ENCODE measurements at places on chromosomes 5 and 9.

GRCh38 chr9:100455470-100455869 lies 17.5 kb upstream of the TMEFF1 start:
- no peak for DNase-seq

- no peak for DNase-seq
Observed at GRCh38 chr5:143219696-143220095, 183.8 kb downstream of the NR3C1 start.

DNA sequence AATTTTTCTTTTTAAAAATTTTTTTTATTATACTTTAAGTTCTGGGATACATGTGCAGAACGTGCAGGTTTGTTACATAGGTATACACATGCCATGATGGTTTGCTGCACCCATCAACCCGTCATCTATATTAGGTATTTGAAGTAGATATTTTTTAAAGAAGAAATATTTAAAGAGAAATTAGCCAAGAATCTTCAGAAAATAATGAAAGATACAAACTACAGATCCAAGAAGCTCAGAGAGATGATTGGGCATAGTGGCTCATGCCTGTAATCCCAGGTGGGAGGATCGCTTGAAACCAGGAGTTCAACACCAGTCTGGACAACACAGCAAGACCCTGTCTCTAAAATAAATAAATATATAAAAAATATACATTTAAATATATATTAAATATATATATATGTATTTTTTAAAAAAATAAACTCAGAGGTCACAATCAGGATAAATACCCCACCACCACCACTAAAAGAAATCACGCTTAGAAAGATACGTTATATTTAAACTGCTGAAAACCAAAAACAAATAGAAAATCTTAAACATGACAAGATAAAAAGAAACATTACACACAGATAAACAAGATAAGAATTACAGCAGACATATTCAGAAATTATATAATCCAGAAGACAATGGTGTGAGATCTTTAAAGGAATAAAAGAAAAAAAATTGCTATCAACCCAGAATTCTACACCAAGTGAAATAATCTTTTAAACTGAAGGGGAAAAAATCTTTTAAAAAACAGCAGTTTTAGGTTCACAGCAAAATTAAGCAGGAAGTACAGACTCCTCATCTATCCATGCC lies 57.5 kb downstream of the CSF2 start:
- DNase-seq = no peak

GRCh38 chr9:98413084-98413483 lies 157.6 kb upstream of the TBC1D2 start:
- no peak for DNase-seq

- DNase-seq = no peak
Observed at GRCh38 chr5:123012321-123012720, 24.2 kb downstream of the PPIC start.

DNA sequence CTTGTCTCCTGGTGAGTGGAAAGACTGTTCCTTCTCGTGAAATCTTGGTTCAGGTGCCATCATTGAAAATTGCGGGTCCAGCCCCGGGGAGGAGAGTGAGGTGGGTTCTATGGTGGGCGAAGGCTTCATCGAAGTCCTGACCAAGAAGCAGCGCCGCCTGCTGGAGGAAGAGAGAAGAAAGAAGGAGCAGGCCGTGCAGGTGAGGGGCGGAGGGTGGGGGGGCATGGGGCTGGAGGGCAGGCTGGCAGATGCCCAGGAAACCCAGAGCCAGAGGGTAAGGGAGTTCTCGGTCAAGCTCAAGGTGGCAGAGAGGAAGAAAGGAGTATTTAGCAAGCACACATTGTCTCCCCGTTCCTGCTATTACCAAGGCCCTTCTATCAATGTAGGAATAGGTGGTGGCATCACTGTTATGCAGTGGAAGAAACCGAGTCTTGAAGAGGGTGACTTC lies 24.3 kb upstream of the POMT1 start:
- DNase-seq = peak; percentile 35

GRCh38 chr5:159403906-159404681 lies 73.8 kb upstream of the IL12B start:
- peak; percentile 4 for DNase-seq

DNA sequence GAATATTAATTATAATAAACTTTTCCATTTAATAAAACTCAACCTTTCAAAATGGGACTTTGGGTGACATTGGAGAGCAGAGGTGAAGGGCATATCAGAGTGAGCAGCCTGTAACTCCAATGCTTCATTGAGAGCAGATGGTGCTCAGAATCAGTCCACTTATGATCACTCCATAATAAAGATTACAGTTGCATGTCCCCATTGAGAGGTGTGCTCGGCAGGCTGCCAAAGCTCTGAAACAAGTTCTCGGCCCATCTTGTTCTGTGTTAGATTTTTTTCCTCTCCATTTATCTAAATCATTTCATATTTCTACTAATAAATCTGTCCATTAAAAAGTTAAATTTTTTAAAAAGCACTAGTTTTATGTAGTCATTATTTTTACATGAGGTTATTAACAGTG lies 1786.4 kb upstream of the WWC1 start:
- DNase-seq = no peak

DNA sequence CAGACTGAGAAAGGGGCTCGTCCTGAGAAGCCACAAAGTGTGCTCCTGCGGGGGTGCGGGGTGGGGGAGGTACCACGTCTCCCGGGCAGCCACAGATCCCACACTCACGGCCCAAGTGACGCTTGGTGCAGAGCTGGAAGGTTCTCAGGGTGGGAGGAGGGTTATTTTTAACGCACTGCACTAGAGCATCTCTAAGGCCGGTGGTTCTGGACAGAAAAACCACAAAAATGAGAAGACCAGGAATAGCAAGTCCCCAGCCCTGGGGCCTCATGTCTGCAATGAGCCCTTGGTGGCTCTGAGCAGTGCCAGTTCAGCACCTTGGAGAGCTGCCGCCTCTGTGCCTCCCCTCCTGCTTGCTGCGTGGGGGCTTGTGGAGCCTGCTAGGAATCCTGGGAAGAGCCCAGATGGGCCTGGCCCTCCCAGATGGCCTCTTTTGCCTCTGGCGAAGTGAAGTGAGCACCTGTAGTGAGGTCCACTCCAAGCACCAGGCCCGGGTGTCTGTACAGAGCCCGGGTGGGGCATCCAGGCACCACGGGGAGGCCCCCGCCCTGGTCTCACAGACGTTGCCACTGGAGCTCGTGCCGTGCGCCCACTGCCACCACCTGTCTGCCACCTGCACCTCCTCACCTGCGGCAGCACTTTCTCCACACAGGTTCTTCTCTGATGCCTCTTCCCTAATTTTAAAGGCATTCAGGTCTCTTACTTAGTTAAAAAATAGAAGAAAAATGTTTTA lies 48.9 kb upstream of the CACNA1B start:
- peak; percentile 45 for DNase-seq

GRCh38 chr5:17679597-17680203 lies 45.4 kb downstream of the TAF11L14 start:
- DNase-seq = no peak

- no peak for DNase-seq
Observed at GRCh38 chr5:18797222-18797621, 1163.0 kb downstream of the TAF11L14 start.

GRCh38 chr5:61246768-61247307 lies 84.6 kb upstream of the SMIM15 start:
- DNase-seq = no peak

- DNase-seq = no peak
Observed at GRCh38 chr5:66807743-66808142, 211.6 kb downstream of the MAST4 start.

DNA sequence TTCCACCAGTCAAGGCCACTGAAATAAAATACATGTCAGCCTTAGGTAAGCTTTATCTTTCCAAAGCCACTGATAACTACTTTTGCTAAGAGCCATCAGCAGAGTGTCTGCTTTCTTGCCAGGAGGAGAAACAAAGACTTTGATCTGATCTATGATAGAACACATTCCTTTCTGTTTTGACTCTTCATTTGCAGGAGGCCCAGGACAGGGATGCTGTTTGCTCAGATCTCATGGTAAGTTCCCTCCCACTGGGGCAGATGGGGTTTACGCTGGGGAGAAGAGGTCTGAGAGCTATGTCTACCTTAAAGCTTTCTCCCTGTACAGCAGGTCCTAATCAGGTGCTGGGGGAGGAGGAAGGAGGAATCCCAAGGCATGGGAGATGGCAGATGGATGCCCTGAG lies 497.6 kb downstream of the NTRK2 start:
- DNase-seq = no peak

DNA sequence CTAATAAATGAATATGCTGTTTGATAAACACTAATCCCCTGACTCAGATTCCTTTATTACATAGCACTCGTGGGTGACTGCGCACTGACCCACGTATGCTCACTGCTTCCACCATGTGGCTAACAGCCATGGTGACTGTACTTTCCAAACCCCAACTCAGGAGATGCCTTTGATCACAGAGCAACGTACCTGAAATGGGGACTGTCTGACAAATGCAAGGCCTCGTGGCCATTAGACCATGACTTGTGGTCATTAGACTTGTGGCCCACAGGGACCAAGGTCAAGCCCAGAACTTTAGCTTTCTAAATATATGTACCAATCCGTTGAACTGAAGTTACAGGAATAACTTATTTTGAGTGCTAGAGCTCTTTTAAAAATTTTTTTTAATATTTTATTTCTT lies 46.6 kb downstream of the CYFIP2 start:
- peak; percentile 34 for DNase-seq

DNA sequence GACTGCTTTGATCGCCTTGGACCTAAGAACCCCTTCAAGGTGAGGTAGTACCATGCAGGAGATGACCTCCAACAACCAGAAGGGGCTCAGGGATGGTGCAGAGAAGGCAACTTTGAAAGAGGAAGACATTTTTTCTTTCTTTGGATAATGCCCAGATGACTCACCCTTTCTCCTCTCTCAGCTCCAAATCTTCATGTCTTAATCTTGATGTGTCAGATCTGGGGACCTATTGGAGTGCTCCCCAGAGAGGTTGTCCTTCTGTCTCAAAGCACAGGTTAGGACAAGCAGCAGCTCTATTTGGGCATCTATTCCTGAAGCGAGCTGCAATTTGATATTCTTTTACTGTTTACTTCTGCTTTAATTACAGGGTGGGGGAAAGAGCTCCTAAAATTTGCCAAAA lies 229.9 kb upstream of the MAP3K1 start:
- no peak for DNase-seq

- DNase-seq = no peak
Observed at GRCh38 chr5:126445502-126446174, 22.4 kb downstream of the GRAMD2B start.

DNA sequence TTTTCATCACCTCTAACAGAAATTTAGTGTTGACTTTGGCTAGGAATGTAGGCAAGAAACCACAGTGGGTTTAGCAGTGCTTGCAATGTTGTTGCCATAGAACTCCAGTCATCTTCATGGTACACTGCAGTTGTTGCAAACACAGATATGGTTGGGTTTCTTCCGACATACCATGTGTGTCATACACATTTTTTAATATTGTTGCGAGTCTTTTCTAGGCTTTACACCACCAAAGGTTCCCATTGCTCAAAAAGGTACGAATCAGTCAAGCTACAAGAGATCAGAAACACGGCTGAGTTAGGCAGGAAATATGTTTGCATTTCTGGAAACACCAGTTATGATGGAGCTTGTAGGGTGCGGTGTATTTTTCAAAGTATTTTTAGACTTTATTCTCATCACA lies 172.4 kb downstream of the SYK start:
- no peak for DNase-seq

DNA sequence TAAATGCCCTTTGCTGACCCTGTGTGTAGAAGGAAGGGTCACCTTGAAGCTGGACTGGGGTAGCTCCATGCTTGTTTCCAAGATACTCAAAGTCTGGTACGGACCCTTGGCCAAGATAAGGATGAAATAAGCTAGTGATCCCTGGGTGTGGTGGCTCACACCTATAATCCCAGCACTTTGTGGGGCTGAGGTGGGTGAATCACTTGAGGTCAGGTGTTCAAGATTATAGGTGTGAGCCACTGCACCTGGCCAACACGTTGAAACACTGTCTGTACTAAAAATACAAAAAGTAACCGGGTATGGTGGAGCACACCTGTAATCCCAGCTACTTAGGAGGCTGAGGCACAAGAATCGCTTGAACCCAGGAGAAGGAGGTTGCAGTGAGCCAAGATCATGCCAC lies 33.3 kb downstream of the ACOT12 start:
- no peak for DNase-seq

Data from renal cortex interstitium (tissue), 15 donors.